AG08395 (cell line): ENCODE measurements at places on chromosomes 7 and 10.

DNA sequence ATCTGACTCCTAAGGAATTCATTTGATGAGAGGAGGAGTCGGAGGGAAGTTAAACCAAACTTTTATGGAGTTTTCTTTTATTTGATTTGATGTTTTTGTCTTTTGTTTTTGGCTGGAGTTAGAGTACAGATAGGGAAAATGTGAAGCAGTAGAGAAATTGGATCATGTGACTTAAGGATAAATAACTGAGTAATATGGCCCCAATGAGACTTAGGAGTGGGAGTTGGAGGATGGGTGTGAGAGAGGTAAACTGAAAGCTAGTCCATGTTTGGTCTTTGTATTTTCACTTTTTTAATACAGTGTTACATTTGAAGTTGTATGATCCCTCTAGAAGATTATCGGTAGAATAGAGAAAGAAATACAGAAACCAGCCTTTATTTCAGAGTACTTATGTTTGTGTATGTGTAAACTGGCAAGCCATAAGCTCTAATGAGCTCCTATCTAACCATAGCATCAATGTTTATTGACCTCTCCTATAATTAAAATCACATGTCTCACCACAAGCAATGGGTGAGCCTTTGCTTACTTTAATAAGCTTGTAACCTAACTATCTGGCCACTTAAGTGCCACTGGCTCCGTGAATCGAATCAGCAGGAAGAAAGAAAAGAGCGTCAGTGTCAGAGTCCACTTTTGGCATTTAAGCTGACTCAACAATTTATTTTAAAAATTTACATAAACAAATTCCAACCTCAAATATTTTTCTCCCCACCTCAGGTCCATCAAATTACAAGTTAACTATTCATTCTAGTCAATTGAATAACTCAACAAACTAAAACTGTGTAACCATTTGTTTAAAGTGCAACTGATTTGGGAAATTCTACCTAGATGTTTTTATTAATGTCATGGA, 113.8 kb downstream of the EPDR1 start:
- DNase-seq = no peak

GRCh38 chr7:15719311-15719710, 32.8 kb upstream of the MEOX2 start:
- no peak for DNase-seq

DNA sequence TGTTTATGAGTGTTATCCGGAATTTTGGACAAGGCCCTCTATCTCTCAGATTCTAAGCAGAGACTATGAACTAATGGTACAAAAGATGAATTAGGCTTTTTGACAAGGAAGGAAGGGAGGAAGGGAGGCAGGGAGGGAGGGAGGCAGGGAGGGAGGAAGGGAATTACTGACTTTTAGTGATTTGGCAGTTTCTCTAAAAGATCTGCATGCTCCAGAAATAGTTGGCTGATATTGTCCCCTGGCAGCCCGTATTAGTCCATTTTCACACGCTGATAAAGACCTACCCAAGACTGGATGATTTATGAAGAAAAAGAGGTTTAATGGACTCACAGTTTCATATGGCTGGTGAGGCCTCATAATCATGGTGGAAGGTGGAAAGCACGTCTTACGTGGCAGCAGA, 1093.5 kb downstream of the NRG3 start:
- no peak for DNase-seq

DNA sequence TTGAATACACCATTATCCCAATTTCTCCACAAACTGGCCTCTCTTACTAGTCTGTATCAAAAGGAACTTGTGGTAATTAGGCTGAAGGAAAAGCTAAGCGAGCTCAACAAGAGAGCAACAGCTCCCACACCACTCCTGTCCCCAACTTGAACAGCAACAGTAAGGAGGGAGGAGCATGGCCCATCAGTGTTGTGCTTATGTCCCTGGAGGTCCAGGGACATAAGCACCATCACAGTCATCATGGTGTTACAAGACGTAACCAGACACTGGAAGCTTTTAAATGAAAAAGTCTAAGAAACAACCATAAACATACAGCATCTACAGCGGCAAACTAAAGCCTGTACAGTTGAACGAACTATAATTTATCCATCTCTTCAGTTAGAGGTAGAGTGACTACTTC, 989 bp downstream of the ERLIN1 start:
- peak; percentile 17 for DNase-seq

DNA sequence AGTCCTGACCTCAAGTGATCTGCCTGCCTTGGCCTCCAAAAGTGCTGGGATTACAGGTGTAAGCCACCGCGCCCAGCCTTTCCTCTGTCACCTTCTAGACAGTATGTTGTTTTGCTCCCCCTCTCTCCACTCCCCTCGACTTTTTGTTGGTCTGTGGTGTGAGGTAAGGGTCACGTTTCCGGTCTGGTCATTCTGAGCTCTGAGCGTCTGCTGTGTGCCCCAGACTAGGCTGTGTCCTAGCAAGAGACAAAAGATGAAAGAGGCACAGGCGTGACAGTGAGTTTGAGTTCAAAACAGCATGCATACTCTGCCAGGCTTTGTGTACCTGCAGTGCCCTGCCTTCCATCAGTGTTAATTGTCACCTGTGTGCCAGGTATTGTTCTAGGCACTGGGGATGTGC, 87.4 kb upstream of the PPIF start:
- no peak for DNase-seq

- DNase-seq = no peak
These were observed 39.8 kb downstream of the GBF1 start for GRCh38 chr10:102285133-102285532.

DNA sequence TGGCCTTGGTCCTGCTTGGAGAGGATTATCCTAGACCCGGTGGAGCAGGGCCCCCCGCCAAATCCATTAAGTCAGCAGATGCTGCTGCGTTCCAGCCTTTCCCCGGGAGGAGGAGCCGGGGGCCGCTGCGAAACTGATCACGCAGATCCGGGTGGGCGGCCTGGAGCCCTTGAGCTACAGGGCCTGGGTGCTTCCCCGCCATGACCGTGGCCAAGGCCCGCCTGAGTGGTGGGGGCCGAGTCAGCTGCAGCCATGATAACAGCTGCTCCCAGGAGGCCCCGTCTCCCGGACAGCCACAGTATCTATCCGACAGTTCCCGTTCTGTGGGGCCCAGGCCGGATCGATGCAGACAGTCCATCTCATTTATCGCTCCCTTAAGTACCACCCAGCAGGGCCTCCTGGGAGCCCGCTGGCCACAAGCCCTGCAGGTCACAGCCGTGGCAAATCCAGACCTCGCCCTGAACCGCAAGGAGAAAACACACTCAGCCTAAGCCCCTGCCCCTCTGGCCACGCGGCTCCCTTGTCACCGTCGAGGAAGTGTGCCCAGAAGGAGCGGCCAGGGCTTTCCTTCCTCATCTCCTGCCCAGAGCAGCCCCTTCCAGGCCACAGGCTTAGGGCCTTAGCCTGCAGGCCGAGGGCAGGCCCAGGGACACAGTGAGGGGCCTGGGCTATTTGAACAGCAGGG, 34.4 kb upstream of the SLC29A4 start:
- DNase-seq = no peak

DNA sequence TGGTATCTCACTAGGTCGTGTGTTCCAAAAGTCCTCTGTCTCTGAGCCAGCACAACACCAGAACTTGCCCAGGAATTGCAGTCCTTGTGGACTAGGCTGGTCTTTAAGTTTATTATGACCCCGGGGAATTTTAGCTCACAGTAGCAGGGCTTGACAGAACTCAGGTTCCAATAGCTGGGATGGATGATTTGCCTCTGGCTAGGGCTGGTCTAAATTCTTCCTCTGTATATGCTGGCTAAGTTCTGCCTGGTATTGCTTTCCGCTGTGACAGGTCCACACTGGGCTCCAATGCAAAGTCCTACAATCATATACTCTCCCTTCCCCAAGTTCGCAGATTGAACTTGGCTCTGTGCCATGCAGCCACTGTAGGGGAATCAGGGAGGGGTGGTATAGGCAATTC, 52.5 kb downstream of the FAS start:
- no peak for DNase-seq

GRCh38 chr7:121544726-121545125, 148.6 kb upstream of the FAM3C start:
- DNase-seq = peak; percentile 88

GRCh38 chr7:104986628-104987259, 27.3 kb upstream of the KMT2E start:
- DNase-seq = no peak

DNA sequence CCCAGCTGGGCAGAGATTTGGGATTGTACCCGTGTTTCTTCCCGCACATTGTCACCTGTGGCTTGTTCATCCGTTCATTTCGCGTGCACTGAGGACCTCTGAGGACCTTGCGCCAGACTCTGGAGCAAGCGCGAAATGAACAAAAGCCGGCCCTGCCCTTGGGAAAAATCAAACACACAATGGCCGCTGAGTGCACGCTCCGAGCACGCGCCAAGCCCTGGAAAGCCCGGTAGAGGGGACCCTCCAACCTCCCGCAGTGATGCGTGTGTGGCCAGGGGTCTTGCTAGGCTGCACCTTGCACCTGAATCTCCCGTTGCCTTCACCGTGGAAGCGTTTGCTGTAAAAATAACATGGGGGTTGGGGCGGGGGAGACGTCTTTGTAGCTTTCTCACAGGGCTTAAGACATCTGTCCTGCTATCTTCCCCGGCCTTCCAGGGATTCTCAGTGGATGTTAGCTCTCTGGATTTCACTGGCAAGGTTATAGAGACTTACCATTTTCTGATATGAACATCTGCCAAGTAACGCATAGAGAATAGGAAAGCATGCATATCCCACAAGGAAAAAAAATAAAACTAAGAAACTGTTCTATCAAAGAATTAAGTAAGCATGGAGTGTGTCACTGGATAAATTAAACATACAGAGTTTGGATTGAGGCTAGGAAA, 37.3 kb downstream of the ZNF777 start:
- no peak for DNase-seq

DNA sequence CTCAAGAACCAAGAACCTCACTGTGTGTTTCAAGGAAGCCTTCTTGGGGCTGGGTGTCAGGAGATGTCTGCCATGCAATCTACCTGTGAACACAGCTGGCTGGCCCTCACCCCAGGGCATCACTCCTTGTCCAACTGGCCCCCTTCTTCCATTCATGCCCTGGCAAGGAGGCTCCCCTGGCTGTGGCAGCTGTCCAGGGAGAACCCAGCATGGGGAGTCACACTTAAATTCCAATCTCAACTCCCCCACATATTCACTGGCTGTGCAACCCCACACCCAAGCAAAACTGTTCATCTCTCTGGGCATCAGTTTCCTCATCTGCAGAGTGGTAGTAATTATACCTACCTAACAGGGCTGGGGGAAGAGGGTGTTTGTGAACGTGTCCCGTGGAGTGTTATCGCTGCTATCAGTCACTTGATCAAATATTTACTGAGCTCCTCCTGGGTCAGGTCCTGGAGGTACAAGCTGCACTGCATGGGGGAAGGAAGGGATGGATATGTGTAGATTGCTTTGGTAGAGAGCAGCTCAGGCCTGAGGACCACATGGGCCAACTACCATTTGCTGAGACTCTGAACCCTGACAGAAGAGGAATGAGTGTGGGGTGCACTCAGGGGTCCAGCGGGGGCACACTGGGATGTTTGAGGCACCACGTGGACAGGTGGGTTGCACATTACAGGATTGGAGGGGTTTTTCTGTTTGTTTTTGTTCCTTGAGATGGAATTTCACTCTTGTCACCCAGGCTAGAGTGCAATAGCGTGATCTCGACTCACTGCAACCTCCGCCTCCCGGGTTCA, 2.1 kb upstream of the GPRIN2 start:
- no peak for DNase-seq

- DNase-seq = no peak
These were observed 595.4 kb upstream of the GHITM start for GRCh38 chr10:83543691-83544462.

DNA sequence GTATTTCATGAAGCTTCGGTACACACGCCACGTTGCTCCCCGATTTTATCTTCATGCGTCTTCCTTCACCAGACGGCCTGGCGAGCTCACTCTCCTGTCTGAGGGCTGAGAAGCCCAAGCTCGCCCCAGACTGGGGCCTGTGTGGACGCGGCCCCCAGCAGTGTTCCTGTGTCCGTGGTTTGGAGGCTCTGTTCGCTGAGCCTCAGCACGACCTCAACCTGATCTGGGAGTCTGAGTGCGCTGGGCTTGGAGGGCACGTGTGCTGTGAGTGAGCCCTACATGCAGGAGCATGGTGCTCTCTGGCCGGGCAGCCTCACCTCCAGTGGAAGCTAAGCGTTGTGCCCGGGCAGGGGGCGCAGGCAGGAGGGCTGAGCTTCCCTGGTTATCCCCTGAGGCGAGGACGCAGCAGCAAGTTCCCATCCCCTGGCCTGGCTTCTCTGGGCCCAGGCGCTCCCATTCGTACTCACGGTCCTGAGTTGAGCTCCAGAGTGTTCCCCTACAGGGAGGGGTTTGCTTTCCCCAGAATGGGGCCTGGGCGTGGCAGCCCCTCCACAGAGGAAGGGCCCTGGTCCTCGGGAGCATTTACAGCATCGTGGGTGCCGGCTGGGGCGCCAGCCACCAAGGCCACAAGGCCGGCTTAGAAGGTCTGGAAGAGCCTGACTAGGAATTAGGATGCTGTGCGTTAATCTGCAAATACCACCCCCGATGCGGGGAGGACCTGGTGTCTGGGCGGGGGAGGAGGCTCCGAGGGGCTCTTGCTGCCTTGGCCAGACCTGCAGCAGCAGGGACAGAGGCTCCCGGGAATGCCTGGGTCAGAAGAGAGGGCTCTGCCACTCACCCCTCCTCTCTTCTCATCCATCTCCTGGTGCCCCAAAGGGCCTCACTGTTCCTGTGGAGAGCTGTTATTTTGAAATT, 400.6 kb downstream of the DNAJB6 start:
- DNase-seq = no peak

GRCh38 chr7:1596181-1597043, 26.6 kb upstream of the PSMG3 start:
- no peak for DNase-seq

GRCh38 chr10:31953080-31953479, 24.4 kb upstream of the ARHGAP12 start:
- DNase-seq = no peak

DNA sequence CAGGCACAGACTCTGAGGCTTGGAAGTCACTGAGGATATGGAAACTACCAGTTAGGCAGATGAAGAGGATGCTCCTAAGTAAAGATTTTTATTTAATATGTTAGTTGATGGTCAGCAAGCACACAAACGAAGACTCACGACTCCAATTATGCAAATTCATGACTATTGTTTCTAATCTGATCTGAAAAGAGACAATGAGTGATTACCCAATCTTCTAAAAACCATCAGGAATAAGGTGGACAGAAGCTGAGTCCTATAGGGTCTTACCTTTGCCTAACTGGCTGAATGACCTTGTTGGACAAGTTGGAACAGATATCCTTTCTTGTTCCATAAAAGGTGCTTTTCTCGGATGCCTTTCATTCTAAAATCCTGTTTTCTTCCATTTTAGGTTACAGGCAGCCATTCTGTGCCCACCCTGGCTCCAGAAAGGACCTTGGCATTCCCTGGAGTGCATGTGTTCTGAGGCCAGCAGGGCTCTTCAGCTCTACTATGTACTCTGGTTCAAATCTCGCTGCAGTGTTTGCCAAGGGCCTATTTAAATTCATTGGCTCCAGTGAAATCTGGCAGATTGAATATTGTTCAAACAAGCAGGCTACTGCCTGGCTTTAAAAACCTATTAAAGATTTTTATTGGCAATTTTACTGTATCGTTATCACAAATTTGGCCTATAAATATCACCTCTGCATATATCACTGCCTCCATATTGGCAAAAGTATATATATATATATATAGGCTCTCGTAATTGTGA, 77.5 kb downstream of the SLC25A13 start:
- DNase-seq = no peak

- DNase-seq = no peak
These were observed 303.1 kb upstream of the IMMP2L start for GRCh38 chr7:111865430-111865829.

- no peak for DNase-seq
These were observed 21.4 kb upstream of the SMC3 start for GRCh38 chr10:110546077-110546476.

- no peak for DNase-seq
These were observed 17.3 kb downstream of the ZNF775 start for GRCh38 chr7:150396426-150396825.

GRCh38 chr10:83945982-83946718, 193.2 kb upstream of the GHITM start:
- no peak for DNase-seq
